A172 (cell line): ENCODE measurements at places on chromosomes 13 and 19. TPM values are rescaled to one million over a fixed set of nuclear protein-coding genes. Genes with fewer than 3 reads are reported as not detected.

Gene IGSF23
- total RNA-seq = not detected in 2 replicates

Gene C5AR1
- not detected in 2 replicates for total RNA-seq

- DNase-seq = peak; percentile 4
Observed at GRCh38 chr13:41458761-41459431, 1.5 kb downstream of the RGCC start.

- DNase-seq = no peak
Observed at GRCh38 chr19:33621811-33622504, at the start of gene CHST8. Gene CHST8 (plus strand): TSS chr19:33621953. CDS start chr19:33689262, 67,309 bp downstream.

GRCh38 chr13:111156421-111156820, 41.3 kb downstream of the ARHGEF7 start:
- no peak for DNase-seq

DNA sequence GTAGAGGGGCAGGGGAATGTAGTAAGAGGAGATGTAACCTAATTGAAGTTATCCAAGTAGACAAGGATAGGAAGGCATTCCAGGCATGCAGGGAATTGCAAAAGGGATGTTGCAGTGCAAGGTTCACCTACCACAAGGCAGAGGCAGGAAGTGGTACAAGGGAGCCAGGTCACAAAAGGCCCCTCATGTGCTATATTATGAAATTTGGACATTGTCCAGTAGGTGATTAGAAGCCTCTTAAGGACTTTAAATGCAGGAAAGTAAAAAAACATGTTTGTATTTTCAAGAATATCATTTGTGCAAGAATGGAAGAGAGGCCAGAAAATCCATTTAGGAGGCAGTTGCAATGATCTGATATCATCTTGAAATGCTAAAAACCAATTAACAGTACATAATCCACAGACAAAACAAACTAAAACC, 111.4 kb downstream of the FRY start:
- DNase-seq = peak; percentile 25

GRCh38 chr13:103471896-103472295, 405.7 kb upstream of the SLC10A2 start:
- peak; percentile 6 for DNase-seq

DNA sequence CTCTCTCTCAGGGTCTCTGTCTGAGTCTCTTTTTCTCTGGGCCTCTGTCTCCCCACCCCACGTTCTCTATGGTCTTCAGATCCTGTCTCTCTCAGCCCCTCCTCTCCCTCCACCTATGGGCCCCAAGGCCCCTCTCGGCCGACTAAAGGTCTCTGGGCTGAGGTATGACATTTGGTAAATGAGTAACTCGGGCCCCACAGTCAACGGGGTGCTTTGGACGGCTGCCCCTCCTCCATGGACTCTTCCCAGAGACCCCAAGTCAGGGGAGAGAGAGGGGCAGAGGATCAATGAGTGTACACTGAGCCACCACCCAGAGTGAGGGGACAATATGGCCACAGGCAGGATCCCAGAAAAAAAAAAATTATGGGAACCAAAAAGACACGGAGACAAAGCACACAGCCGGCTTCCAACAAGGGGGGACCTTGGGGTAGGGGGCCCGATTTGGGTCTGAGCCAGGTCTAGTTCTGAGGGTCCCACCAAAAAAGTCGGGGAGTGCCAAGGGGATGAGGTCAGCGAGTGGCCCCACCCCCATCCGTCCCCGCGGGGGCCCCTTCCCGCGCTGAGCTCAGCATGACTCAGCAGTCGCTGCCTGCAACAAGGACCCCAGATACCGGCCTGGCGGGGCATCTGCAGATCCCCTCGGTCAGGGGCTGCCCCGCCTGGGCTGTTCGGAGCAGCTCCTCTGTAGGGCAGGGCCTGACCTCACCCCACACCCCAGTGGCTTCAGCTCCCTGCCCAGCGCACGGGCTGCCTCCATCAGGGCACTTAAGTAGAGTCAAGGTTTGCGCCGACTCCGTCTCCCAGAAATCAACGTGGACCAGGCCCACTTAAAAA, 1.5 kb upstream of the FTL start:
- peak; percentile 56 for DNase-seq

- DNase-seq = peak; percentile 29
Observed at GRCh38 chr13:71879129-71879535, 12.1 kb upstream of the DACH1 start.

- DNase-seq = peak; percentile 13
Observed at GRCh38 chr19:52923778-52924593, 758 bp upstream of the ZNF888 start.

- DNase-seq = no peak
Observed at GRCh38 chr13:23567906-23568460, 2.2 kb upstream of the TNFRSF19 start.

DNA sequence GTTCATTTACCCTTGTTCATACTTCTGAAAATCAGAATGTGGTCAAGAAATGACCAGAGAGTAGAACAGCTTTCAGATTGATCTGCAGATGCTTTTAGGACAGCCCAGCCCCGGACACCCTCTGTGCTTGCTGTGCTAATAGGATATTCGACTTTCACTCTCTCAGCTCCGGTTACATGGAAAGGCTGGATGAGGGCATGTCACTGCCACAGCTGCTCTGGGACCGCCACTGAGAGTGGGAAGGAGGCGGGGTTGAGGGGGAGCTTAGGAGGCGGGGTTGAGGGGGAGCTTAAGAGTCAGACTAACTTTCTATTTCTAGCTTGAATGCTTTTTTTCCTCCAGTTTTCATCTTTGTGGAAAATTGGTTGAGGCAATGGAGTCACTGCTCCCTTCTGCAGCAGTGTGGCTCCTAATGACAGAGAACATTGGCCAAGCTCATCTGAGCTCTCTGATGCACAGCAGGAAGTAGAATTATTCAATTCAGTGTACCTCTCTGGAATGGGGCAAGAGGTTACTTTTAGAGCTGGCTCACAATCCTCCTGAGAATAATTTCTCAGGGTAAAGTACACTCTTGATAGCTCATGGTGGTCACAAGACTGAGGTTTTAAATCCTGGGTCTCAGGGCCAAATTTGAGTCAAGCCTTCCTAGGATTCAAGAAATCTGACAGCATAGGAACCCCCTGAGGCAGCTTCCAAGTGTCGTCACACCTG, 74.6 kb upstream of the NPAS1 start:
- no peak for DNase-seq

DNA sequence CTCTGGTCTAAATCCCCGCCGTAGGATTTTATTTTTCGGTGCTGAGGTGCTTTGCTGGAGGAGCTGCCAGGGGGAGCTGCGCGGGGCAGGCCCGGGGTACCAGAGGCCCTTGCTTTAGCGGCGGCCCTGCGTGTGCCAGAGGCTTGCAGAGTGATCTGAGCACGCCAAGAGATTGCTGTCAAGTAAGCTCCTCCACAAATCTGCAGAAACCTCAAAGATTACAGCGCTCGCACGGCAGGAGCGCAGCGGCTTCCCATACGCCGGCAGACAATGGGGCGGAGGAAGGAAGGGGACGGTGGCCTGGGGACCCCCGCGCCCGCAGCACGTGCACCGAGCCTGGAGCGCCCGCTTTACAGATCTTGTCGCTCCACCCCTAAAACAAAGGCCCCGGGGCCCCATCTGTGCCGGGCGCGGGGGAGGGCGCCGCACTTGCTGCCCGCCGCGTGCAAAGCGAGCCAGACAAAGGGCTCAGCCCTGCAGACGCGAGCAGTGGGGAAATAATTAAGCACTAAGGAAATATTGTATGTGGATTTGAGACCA, 9.1 kb upstream of the C19orf12 start:
- DNase-seq = no peak

GRCh38 chr19:9586764-9587163, 2.5 kb upstream of the ZNF121 start:
- DNase-seq = peak; percentile 74

GRCh38 chr13:77431449-77431848, 104.1 kb upstream of the SCEL start:
- no peak for DNase-seq
